Right forelimb (tissue), 1 donor: ENCODE measurements at places on chromosomes 2 and 18.

- no peak for DNase-seq
Measured at GRCh38 chr2:39368846-39369245, 68.2 kb downstream of the MAP4K3 start.

DNA sequence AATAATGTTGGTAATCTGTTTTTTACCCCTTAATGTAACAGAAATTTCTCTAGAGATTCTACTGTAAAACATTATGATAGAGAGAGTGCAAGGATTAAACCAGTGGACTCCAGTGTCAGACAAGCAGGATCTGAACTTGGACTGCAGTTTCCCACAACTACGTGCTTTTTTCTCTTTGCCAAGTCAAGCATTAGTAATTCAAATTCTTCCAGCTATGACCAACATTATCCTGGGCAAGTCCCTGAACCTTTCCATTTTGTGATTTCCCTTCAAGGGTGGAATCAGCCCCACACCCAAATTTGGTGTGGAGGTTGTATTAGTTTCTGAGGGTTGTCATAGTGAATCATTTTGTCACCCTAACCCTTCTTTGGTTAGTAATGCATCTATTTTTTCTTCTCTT, 482.0 kb downstream of the ZNF516 start:
- no peak for DNase-seq

DNA sequence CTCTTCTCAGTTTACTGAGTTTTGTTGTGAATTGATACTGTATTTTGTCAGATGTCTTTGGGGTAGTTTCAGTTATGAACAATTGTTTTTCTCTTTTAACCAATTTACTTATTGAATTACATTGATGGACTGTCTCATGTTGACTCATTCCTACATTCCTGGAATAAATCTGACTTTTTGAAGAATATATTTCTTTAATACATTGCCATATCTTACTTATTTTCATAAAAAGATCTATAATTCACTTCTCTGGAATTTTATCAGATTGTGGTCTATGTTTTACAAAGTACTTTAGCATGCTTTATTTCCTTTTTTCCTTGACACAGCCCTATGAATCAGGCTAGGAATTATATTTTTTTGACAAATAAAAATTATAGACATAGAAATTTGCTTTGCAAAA, 268.3 kb downstream of the PLCL1 start:
- no peak for DNase-seq

GRCh38 chr2:102839668-102840388, 78.0 kb downstream of the TMEM182 start:
- no peak for DNase-seq
